ENCODE measurements at places on chromosomes 1 and 21.

GRCh38 chr1:96840396-96840795 is 118.8 kb downstream of the PTBP2 start:
- no peak for DNase-seq

DNA sequence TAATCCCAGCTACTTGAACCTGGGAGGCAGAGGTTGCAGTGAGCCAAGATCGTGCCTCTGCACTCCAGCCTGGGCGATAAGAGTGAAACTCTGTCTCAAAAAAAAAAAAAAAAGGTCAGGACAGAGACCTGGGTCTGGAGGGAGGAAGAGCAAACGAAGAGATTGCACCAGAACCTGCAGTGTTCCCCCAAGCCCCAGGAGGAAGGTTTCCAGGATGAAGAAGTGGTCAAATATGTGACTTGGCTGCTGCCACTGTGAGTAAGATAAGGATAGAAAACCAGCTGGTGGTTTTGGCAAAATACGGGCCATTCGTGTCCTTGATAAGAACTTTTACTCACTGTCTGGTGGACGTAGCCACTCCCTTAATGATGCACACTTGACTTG is 42.2 kb downstream of the CLDN14 start:
- DNase-seq = no peak

DNA sequence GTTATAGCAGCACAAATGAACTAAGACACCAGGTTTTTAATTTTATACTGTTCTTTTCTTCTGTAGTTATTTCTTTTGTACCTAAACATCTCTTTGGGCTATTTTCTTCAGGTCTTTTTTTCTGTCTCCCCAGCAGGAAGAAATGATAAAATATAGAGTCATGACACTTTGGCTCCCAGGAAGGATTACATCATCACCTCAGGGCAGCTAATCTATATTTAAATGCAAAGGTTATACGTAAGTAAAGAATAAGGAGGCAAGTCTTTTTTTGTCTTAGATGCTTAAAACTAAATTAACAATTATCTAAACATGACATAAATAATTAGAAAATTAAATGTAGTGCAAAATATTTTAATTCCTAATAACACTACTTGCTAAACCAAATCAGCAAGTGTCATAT is 57.0 kb downstream of the WARS2 start:
- DNase-seq = no peak

- DNase-seq = no peak
Observed at GRCh38 chr1:113657556-113658063, 101.7 kb downstream of the PHTF1 start.

GRCh38 chr1:40058453-40059337 is 18.2 kb downstream of the CAP1 start:
- no peak for DNase-seq

DNA sequence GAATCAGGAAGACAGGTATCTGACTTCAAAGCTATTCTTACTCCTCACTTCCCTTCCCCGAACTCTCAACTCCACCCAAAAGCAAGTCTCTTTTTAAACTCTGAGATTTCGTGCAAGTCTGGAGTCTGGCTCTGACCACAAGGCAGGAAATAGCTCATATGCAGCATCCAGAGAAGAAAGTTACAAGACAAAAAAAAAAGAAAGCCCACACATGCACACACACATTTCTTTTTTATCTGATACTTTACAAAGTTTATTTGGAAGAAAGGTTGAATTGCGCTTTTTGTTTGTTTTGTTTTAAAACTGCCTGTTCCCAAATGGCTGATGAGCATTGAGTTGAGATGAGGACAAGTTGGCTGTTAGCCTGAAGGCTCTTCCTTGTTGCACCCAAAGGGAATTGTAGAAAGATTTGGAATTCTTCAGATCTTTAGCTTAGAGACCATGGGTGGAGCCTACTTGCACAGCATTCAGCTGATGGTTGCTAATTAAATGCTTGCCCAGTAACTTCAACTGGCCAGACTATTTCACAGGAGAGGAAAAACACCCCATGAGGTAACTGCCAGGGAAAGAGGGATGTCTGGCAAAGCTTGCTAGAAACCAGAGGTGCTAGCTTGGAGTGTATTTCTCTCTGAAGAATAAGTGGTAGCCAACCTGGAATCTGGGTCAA is 490.3 kb downstream of the TTLL7 start:
- no peak for DNase-seq

- DNase-seq = no peak
Observed at GRCh38 chr1:221449801-221450470, 292.0 kb downstream of the DUSP10 start.

- no peak for DNase-seq
Observed at GRCh38 chr1:170460001-170460400, 72.0 kb upstream of the GORAB start.

GRCh38 chr1:165116732-165117131 is 239.8 kb downstream of the LMX1A start:
- DNase-seq = no peak

GRCh38 chr1:21520899-21521716 is 11.9 kb downstream of the ALPL start:
- no peak for DNase-seq
